ENCODE measurements at places on chromosomes 12 and 14.

GRCh38 chr12:89731614-89732013 is 23.0 kb upstream of the ATP2B1 start:
- DNase-seq, result no peak

- no peak for DNase-seq
Measured at GRCh38 chr14:55412676-55413075, 1.0 kb upstream of the ATG14 start.

GRCh38 chr12:59768031-59768430 is 172.2 kb downstream of the SLC16A7 start:
- no peak for DNase-seq

DNA sequence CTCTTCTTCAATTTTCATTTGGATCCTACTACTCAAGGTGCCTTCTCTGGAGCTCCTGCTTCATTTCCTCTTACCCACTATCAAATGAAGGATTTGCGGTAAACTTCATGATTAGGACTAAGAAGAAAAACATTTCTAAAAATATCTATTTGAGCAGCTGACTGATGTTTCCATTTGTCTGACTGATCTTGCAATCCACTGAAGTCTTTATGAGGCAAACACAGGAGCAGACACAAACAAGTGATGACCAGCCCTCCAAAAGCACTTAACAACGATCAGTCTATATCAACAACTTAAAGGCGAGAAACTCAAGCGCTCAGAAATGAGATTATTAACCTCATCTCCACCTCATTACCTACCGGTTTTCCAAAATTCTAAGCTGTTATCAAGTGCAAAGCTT is 26.2 kb downstream of the OSBPL8 start:
- DNase-seq, result no peak

- DNase-seq, result no peak
Measured at GRCh38 chr12:19222558-19222957, 93.0 kb downstream of the PLEKHA5 start.

DNA sequence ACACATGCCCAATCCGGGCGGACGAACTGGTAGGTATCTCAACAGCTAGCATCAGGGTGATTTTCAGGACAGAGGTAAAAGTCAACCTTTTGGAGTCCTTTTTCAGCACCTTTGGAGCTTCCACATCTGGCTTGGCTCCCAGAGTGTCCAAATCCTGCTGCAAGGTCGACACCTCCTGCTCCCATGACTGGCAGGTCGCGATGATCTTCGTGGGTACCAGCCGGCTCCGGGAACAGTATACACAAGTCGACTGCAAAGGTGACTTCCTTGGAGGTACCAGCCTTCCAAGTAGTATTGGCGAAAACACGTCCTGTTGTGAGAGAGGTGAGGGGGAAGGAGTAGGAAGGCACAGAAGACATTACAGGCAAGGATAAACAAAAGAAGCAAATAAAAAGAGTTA is 672.7 kb downstream of the TMEM121 start:
- no peak for DNase-seq

GRCh38 chr14:87059060-87059839 is 933.7 kb downstream of the GALC start:
- no peak for DNase-seq

GRCh38 chr14:71169861-71170260 is 262.6 kb downstream of the PCNX1 start:
- DNase-seq, result no peak

DNA sequence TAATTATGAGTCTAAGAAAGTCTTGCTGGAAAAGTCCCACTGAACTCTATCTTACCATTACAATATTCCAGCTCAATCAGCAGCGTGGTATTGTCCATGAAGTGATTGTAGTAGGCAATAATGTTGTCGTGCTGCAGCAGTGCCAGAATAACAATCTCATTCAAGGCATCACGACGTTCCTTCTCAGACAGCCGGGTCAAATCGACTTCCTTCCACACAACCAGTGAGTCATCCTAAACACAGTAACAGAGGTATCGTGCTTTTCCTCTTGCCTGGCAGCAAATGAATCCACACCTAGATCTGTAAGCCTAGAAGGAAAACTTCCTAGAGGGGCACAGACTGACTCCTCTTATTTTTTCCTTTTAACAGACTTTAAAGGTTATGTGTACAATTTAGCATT is 2.9 kb downstream of the NEK9 start:
- no peak for DNase-seq

GRCh38 chr14:37197421-37198272 is at the start of gene MIPOL1:
MIPOL1 (plus strand) TSS chr14:37197937; CDS start chr14:37247889, 49,952 bp downstream.
- DNase-seq, result peak; percentile 2

GRCh38 chr12:26229910-26230309 is 34.5 kb downstream of the SSPN start:
- DNase-seq, result no peak

GRCh38 chr14:101230161-101230850 is 326.8 kb upstream of the RTL1 start:
- DNase-seq, result no peak

GRCh38 chr12:56420411-56420810 is 28.8 kb downstream of the TIMELESS start:
- DNase-seq, result no peak

GRCh38 chr14:71187633-71188356 is 280.5 kb downstream of the PCNX1 start:
- no peak for DNase-seq

DNA sequence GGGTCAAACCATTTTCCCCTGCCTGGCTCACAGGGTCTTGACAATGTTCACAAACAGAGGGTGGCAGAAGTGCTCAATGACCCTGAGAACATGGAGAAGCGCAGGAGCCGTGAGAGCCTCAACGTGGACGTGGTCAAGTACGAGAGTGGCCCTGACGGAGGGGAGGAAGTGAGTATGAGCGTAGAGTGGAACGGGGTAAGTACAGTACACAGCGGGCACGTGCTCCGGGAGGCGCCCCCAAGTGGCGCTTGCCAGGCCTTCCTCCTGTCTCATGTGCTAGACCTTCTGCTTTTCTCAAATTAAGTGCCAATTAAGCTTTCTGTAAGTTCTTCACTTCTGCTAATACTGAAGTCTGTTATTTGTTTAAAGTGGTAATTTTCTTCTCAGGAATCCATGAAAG is 35.9 kb downstream of the XRCC3 start:
- peak; percentile 25 for DNase-seq

DNA sequence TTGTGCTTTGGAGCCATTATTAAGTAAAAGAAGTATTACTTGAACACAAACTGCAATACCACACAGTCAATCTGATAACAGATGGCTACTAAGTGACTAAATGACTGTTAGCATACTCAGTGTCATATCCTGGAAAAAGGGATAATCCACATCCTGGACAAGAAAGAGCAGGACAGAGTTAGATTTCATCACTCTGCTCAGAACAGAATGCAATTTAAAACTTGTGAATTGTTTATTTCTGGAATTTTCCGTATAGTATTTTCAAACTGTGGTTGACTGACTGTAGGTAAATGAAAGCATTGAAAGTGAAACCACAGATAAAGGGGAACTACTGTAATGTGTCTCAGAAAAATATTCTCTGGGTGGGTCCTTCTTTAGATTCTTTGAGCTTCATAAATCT is 458.8 kb downstream of the TMEM117 start:
- no peak for DNase-seq

DNA sequence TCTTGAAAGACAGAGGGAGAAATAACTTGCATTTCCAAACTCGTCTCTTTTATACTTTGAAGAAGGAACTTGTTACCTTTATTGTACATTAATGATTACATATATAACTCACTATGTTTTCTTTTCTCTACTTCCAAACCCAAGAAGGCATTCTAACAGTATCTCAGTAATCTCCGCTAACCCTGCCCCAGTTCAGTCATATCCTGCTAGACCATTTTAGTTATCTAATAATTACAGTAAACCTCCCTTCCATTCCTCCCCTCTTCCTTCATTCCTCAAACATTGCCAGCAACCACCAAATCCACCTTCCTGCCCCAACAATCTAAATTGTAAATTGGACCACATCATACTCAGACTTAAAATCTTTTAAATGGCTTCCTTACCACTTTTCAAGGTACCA is 30.6 kb downstream of the STK38L start:
- DNase-seq, result no peak

DNA sequence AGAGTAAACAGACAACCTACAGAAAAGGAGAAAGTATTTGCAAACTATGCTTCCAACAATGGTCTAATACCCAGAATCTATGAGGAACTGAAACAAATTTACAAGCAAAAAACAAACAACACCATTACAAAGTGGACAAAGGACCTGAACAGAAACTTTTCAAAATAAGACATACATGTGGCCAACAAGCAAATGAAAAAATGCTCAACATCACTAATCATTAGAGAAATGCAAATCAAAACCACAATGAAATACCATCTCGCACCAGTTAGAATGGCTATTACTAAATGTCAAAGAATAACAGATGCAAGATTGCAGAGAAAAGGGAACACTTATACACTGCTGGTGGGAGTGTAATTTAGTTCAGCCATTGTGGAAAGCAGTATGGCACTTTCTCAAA is 125.8 kb downstream of the C12orf42 start:
- DNase-seq, result no peak

All from stimulated activated CD8-positive, alpha-beta memory T cell treated with anti-CD3 and anti-CD28 coated beads, Interleukin-2, amount 100 ng/mL, for 48 hours (primary cell).